Stimulated activated CD4-positive, alpha-beta T cell treated with anti-CD3 and anti-CD28 coated beads, Interleukin-15, amount 100 ng/mL, for 48 hours (primary cell): ENCODE measurements at places on chromosomes 3 and 15.

- DNase-seq = no peak
Observed at GRCh38 chr3:4741404-4742307, 237.6 kb upstream of the BHLHE40 start.

DNA sequence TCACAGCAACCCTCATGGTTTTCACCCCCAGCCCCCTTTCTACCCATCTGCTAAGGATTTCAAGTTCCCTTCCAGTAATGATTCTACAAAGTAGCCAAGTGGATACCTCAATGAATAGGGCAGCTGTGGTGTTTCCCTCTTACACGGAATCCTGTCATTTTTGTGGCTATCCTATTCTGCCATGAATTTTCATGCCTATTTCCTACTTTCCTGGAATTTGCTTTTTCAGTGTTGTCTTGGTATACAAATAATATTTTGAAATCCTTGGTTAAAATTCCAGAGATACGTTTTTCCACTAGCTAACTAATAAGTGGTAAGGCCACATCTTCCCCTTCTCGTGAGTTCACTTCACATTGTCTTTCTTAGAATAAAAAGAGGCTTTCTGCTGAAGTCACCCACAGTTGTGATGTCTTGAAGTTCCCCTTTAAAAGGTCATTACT is 7.5 kb downstream of the ADPRH start:
- no peak for DNase-seq

- no peak for DNase-seq
Observed at GRCh38 chr3:114899186-114899931, 247.7 kb downstream of the ZBTB20 start.

- no peak for DNase-seq
Observed at GRCh38 chr3:144221761-144222160, 250.1 kb downstream of the DIPK2A start.

DNA sequence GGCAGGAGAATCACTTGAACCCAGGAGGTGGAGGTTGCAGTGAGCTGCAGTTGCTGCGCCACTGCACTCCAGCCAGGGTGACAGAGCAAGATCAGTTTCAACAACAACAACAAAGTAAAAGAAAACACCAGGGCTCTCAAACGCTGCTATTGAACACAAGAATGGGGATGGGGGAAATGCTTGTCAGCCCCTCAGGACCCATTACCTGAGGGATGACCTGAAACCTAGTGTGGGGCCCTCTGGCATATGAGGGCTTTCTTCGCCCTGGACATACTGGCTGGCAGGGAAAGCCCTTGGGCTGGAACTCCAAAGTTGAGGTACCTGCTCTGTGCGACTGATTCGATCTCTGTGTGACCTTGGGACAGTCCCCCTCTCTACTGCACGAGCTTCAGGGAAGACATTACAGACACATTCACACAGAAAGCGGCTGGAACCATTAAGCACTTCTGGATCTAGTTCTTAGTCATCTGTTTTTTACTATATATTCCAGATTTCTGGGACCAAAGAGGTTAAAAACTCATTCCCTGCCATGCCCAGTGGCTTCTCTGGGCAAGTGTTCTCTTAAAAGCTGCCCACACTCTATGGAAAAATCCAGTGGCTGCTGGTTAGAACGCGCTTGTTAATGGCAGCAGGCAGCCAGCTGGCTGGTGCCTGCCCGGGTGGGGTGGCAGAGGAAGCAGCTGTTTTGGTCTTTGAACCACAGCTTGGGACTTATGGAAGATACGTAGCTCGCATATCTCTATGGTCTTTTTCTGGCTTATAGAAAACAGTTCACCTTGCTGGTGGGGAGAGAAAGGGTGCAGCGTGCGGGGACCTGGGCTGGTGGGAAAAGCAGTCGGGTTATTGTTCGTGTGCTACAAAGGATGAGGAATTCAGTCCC is 57.2 kb downstream of the ATP1B3 start:
- DNase-seq = no peak

- DNase-seq = no peak
Observed at GRCh38 chr3:46500656-46501635, 3.2 kb downstream of the RTP3 start.

GRCh38 chr15:32840507-32841245 is 122.9 kb downstream of the GREM1 start:
- no peak for DNase-seq

- DNase-seq = no peak
Observed at GRCh38 chr3:129240436-129240835, 9.0 kb upstream of the COPG1 start.

- DNase-seq = no peak
Observed at GRCh38 chr3:63798949-63799348, 20.1 kb upstream of the C3orf49 start.

DNA sequence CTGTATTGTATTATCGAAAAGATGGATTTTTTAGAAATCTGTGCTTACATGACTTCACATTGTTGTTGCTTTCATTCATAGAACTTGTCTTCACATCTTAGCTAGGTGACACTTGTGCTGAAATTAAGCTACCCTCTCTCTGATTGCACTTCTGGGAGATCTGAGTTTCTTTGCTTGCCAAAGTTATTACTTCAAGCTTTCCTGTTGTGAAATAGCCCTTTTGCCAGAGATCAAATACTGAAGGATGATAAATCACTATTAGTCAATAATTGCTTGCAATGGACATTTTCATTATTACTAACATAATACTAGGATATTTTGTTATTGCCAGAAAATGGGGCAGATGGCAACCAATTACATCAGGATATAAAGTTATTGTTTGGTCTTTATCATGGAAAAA is 34.7 kb downstream of the PIK3CA start:
- no peak for DNase-seq

- no peak for DNase-seq
Observed at GRCh38 chr15:98513428-98513986, 134.8 kb upstream of the IGF1R start.

DNA sequence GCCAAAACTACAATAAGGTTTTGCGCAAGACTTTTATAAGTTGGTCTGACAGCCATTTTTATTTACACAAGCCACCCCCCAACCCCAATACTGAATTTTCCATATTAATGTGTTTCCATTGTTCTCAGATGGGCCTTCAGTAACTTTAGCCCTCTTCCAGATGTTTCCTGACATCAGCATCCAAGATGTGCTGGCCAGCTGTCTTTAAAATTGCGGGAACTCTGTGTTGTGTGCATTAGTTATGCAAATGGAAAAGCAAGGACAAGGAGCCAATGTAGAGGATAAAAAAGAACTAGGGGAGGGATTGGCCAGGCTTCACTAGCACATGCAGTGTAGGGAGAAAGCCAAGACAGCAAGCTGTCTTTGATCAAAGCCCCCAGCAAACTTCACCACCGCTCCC is 45.4 kb downstream of the COMMD2 start:
- DNase-seq = no peak

GRCh38 chr3:188256758-188257157 is 102.8 kb downstream of the LPP start:
- DNase-seq = no peak

- DNase-seq = no peak
Observed at GRCh38 chr3:72448858-72449257, 399.4 kb downstream of the SHQ1 start.

GRCh38 chr3:16322189-16322588 is 57.2 kb downstream of the OXNAD1 start:
- DNase-seq = no peak

DNA sequence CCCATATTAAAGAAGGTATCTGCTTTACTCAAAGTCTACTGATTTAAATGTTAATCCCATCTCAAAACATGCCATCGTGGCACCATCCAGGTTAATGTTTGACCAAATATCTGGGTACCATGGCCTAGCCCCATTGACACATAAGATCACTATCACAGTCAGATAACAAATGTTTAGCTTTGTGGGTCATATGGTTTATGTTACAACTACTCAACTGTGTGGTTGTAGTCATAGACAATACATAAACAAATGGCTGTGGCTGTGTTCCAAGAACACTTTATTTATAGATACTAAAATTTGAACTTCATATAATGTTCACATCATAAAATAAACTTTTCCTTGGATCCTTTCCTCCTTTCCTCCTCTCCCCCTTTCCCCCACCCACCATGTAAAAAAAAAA is 9.8 kb upstream of the SNRPN start:
- DNase-seq = no peak

DNA sequence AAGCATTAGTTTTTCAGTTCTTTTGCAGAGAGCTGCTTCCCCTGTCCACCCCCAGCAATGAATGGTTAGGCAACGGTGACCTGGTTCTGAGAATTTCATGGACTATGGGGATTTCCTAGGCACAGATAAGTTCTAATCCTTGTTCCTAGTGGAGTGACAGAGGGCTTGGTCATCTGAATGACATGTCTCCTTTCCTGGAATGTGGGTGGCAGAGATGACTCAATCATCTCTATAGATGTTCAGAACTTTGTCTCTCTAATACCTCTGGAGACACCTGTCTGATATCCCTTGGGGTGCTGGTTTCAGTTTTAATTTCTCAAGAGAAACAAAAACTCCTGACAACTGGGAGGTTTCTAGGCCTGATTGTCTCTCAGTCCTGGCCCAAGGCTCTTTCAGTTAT is 10.4 kb downstream of the PLA2G4E start:
- DNase-seq = no peak

GRCh38 chr3:194471863-194472262 is 14.9 kb downstream of the ATP13A3 start:
- DNase-seq = no peak

- DNase-seq = peak; percentile 86
Observed at GRCh38 chr15:63503739-63504246, 600 bp upstream of the USP3 start.

- no peak for DNase-seq
Observed at GRCh38 chr3:150049317-150049716, 78.6 kb upstream of the PFN2 start.

DNA sequence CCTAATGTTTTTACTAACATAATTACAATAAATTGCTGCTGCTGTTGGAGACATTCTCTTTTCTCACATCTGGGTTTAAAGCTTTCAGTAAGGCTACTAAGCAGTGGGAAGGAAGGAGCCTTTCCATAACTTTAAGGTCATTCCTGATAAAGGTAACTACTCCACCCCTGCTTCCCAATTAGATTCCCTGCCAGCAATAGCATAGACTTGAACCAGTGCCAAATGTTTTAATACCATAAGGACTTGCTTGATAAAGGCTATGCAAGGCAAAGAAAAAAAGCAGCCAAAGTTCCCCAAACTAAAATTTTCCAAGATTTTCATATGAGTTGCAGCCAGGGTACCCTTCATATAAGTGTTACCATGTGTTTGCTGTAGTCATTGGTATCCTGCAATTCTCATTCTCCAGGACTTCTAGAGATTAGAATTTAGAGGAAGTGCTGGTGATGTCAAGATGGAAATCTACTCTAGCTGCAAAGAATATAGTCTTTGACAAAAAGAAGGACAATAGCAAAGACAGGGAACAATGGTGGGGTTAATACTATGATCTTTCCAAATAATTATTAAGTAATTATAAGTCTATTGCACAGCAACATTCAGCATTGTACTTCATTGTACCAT is 106.1 kb downstream of the FILIP1L start:
- no peak for DNase-seq

DNA sequence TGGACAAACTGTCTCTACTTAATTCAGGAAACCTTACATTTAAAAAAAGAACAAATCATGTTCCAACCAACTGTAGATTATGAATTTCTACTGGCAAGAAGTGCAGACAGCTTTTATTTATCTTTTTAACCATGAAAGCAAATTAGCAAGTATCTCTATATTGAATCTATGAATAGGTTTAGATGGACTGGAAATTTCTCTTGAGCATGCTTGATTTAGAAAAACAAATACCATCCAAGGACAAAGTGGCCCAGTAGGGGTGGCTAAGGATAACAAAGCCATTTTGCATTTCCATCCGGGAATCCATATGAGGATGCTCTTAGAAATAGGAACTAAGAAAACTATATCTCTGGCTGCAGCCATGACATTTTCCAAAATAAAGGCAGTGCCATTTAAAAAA is 150.6 kb downstream of the KCNMB2 start:
- no peak for DNase-seq

- DNase-seq = no peak
Observed at GRCh38 chr3:56802378-56802745, 613 bp upstream of the ARHGEF3 start.

DNA sequence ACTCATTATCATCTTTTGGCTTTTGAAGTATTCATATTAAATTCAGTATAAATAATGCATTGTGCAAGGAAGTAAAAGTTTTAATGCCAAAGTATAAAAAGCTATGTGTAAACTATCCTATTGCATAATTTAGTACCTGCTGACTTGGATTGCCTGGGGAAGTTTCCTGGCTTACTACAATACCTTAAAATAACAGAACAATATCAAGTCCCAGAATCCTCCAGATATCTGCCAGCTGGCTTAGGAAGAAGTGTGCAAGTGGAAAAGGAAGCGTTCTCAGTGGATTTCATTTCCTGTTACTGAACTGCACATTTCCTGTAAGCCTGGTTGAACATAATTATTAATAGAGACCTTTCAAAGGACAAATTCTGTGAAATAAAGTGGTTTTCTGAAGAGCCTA is 236.7 kb downstream of the ADAMTSL3 start:
- DNase-seq = no peak

GRCh38 chr15:40307421-40308211 is at the start of gene PLCB2:
Gene PLCB2, minus strand, starts transcription at chr15:40307935. Its CDS starts 263 bp downstream, at chr15:40307672.
- DNase-seq = peak; percentile 52

DNA sequence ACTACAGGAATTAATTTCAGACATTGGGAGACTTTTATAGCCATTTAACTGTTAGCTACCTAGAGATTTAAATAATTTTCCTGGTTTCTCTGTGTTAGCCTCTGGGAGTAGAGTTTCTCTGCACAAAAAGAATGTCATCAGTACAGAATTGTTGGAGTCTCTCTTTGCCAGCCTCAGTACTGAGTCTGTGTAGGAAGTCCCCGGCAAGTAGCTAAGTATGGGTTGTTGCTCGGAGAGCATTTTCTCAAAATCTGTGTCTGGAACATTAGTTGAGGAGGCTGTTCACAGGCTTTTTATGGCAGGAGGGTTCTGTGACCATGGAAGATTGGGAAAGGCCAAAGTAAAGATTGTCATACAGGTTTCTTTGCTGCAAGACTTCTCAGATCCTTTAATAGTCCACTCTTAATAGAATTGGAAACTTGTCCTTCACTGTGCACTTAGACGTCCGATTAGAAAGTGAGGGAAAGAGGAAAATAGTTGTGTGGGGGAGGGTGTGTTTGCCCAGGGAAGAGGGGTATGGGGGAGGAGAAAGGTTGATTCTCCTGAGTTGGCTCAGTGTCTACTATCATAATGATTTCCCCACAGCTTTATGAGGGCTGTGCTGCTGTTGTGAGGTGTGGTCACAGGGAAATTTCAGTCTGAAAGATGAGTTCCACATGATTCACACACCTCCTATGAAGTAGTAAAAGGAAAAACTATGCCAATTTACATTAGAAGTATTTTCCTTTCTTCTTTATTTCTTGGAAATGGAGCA is 207.1 kb downstream of the PTPRG start:
- no peak for DNase-seq

- DNase-seq = no peak
Observed at GRCh38 chr3:172362583-172362982, 85.7 kb downstream of the GHSR start.
